ENCODE measurements at places on chromosomes 2 and 18. TPM values are rescaled to one million over a fixed set of nuclear protein-coding genes. Genes with fewer than 3 reads are reported as not detected.

DNA sequence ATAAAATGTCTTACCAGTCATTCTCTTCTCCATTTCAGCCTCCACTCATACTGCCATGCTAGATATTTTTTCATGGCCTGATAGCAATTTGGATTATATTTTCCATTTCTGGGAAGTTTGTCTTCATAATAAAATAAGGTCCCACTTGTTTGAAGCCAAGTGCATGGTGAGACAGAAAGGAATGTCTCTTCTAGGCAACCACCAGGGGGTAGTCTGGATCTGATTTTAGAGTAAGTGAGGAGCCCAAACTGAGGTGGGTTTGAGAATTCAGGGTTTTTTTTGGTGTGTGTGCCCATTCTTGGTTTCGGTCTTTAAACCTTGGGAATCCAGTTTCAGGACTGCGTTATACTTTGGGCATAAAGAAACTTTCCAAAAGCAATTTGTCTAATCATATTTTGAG lies 315.5 kb downstream of the RPRM start:
- peak; percentile 56 for DNase-seq

GRCh38 chr2:15306706-15307105 lies 254.4 kb downstream of the NBAS start:
- DNase-seq: no peak

DNA sequence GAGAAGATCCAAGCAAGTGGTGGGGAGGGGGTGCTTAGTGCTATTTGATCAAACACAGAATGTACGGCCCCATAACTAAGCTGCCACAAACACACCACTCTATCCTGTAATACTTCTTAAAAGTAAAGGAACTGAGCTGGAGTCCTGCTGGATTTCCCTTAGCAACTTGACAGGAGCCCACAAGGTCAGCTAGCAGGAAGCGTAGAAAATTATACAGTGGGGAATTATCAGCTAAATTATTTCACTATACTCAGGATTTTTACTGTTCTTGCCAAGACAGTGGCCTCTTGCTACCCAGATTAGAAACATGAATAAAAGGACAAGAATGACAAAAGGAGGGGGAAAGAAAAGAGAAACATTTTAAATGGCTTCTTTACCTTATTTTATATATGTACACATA lies 217.1 kb downstream of the ZNF521 start:
- DNase-seq: no peak

The LYPD6 gene
- 40.4 TPM for total RNA-seq

The FBLN7 gene
- total RNA-seq: 2.9 TPM

DNA sequence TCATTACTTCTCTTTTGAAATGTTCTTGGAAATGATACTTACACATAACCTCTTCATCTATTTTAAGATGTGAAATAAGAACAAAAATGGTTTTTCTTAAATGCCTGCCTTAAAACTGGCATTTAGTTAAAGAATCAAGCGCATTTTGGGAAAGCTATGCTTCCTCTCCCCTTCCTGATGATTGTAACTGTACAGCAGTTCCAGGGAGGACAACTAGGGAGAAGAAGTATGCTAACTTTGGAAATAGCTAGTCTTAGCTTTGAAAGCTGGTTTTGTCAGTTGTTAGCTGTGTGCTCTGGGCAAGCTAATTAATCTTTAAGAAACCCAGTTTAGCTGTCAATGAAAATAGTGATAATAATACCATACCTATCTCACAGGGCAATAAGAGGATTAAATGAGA lies 8.4 kb upstream of the ADCYAP1 start:
- no peak for DNase-seq

DNA sequence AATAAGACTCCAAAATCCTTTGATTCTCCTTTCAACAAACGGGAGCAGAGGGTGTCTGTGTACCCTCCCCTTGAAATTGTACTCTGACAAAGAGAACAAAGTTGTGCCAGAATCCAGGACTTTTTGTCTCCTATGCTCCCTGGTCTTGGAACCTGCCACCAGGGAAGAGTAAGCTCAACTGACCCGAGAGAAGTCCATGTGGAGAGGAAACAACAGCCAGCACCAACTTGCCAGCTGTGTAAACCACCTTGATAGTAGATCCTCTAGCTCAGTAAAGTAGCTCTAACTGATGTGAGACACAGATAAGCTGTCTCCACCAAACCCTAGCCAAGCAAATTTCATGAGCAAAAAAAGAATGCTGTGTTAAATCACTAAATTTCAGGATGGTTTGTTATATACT lies 46.9 kb downstream of the LNPK start:
- DNase-seq: no peak

DNA sequence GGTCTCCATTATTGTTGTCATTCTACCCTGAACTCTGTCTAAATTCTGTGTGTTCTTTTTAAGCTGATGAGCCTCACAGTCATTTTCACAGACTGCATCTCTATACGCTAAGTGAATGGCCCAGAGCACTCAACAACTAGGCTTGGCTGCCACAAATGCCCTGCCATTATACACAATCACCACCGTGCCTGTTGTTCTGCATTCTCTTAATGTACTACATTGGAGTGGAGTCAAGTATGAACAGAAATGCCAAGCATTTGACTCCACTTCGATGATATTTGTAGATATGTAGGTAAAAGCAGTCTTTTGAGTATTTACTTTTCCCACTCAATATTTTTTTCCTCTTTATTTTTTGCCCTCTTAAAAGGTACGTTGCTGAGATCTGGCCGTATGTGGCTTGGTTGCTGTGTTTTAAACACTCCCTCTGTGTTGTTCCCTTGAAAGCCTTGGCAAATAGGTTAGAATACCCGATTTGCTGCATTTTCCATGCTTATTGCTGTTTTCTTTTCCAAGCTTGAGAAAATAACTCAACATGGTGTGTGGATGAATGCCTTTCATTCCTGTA lies 36.2 kb upstream of the TMEFF2 start:
- no peak for DNase-seq
